ENCODE measurements at places on chromosomes 16 and 17.
A peak's percentile ranks its signal among the peaks of the same experiment; 100 is the strongest.

DNA sequence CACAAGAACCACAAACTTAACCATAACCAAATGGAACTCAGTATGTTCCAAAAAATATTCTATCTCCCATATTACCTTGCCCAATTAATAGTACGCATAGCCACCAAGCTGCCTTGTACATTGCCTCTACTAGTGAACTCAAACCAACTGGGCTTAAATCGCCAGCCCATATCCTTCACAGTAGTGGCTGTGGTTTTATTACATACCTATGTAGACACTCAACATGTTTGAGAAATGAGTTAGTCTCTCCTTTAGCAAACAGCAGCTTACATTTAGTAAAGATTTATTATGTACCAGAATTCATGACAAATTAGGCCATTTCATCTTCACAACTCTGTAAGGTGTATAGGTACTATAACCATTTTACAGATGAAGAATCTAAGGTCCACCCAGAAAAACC, 41.4 kb downstream of the GRB2 start:
- DNase-seq: no peak

DNA sequence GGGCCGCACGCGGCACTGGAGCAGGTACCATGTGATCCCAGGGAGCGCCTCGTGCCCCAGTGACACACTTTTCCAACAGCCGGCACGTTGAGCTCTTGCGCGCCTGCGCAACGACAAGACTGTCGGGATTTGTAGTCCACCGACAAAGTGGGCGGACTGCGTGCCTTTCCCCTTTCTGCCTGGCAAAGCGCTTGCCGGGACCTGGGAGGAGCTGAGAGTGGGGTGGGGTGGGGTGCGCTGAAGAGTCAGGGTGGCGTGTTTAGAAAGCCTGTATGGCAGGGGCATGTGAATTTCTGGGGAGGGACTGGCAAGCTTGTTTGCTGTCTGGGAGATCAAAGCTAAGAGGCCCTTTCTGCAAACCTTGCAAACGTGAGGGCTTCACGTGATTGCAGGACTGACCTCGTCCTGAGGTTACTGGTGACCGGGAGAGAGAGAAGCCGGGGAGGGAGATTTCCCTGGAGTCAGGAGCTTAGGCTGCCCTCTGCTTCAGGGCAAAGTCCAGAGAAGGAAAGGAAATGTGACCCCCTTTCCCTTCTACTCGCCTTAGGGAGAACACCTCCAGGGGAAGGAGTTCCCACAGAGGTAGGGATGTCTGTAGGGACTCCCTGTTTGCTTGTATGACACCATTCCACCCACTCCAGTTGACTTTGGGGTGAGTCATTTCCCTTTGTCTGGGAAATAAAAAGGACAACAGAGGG, 429 bp upstream of the NR1D1 start:
- DNase-seq: peak; percentile 99

GRCh38 chr16:21702276-21702675, 38.5 kb downstream of the OTOA start:
- no peak for DNase-seq

DNA sequence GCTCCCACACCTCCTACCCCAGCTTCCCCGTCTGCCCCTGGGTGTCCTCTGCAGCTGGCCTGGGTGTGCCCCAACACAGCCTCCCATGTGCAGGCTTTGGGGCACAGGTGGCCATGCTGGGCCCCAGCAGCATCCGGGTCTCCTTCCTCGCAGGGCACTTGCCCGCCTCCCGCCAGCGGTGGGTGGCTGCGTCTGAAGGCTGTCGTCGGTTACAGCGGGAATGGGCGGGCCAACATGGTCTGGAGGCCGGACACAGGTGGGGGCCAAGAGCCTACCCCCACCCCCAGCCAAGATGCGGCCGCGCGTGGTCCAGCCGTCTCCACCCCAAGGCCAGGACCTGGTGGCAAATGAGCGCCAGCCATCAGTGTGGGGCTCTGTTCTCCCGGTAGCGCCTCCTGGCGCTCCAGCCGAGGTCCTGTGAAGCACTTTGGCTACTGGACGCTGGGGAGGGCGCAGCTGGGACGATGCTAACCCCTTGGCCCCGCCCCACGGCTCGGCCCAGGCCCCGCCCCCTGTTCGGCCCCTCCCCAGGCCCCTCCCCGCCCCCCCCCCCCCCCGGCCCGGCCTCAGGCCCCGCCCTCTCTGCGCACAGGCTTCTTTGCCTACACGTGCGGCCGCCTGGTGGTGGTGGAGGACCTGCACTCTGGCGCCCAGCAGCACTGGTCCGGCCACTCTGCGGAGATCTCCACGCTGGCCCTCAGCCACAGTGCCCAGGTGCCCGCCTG, 7.3 kb upstream of the RHOT2 start:
- peak; percentile 89 for DNase-seq

DNA sequence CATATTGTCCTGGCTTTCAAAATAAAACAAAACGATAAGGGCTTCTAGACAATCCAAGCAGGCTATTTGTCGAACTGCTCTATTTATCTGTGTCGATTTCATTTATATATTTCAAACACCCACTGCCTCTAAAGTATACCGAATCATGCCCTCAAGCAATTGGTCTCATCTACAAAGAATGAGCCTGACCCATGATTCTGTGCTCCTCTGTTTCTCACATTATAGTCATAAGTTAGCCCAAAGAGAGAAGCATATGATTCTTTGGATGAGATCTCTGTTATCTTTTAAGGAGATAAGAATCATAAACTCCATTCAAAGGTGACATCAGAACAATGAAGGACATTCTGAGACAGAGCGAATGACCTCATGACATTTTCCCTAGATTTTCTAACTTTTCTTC, 191.1 kb downstream of the MAP2K6 start:
- DNase-seq: no peak

- no peak for DNase-seq
Observed at GRCh38 chr16:1794221-1794871, 841 bp upstream of the IGFALS start.

DNA sequence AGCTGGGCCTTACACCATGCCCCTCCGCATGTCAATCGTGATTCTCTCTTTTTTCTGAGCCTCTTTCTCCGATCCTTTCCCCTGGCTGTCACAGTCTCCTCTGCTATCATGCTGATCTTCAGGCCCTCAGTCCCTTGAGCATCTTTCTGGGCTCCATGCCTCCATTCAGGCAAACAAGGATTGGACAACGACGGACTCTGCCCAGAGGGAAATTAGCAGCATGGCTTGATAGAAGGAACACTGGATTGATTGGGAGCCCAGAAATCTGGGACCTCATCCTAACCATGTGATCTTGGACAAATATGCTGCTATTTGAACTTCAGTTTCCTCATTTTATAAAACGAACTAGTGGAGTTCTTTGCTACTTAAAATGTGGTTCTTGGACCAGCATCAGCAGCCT, 19.6 kb upstream of the PHF12 start:
- DNase-seq: peak; percentile 47

DNA sequence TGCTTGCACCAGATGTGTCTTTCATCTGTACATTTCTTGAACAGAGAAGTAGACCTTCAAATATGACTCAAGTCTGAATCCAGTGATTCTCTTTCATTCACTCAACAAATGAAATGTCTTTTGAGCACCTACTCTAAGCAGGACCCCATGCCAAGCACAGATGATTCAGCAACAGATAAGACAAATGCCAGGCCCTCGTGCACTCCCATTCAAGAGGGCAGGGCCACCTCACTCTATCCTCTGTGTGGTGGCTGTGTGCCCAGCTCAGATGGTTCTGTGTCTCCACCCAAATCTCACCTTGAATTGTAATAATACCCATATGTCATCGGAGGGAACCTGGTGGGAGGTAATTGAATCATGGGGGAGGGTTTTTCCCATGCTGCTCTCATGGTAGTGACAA, 74.1 kb upstream of the NKD1 start:
- no peak for DNase-seq

DNA sequence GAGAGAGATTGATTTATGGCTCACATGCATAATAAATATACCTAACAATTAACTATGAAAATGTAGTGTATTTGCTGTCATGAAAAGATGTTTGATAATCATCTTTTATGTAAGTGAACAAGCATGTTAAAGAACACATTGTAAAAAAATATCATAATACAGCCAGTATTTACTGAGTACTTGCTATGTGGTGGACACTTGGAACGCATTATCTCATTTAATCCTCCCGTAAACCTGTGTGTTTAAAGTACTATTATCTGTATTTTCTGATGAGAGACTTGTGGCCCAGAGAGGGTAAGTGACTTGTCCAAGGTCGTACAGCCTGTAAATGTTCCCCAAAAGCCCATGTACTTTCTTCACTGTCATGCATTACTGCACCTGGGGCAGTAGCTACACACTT, 70.7 kb downstream of the PRKCA start:
- DNase-seq: no peak

GRCh38 chr17:47726796-47727703, 6.0 kb upstream of the TBX21 start:
- DNase-seq: no peak

DNA sequence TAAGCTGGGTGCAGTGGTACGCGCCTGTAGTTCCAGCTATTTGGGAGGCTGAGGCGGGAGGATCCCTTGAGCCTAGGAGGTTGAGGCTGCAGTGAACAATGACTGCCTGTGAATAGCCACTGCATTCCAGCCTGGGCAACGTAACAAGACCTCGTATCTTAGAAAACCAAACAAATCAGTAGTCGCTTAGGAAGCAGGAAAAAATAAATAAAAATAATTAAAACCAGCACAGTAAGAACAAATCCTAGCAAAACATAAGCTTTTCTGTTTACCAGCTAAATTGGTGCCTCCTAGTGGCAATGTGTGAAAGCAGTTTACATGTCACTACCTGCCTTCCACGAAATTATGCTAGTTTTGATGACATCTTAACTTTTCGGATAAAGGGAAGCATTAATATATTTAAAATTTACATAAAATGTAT, 1.3 kb downstream of the ARMC5 start:
- no peak for DNase-seq

DNA sequence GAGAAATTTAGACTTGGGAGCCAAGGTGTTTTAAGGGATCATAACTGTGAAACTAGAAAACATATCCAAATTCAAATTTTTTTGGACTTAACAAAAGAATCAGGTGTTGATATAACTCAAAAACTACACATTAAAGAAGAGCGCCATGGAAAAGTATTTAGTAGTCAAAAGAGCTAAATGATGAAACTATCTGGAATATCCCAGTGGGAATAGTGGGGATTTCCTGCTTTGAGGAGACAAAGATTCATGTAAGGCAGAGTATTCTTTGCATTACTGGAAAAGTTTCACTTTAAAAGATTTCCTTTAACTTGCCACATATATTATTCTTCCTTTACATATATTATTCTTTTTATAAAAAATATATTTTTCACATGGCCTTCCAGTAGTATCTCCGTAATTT, 40.3 kb upstream of the VPS4A start:
- DNase-seq: no peak

- DNase-seq: no peak
Observed at GRCh38 chr17:732902-733720, 715 bp downstream of the TLCD3A start.

GRCh38 chr17:75617675-75618074, 15.6 kb upstream of the SMIM5 start:
- no peak for DNase-seq

DNA sequence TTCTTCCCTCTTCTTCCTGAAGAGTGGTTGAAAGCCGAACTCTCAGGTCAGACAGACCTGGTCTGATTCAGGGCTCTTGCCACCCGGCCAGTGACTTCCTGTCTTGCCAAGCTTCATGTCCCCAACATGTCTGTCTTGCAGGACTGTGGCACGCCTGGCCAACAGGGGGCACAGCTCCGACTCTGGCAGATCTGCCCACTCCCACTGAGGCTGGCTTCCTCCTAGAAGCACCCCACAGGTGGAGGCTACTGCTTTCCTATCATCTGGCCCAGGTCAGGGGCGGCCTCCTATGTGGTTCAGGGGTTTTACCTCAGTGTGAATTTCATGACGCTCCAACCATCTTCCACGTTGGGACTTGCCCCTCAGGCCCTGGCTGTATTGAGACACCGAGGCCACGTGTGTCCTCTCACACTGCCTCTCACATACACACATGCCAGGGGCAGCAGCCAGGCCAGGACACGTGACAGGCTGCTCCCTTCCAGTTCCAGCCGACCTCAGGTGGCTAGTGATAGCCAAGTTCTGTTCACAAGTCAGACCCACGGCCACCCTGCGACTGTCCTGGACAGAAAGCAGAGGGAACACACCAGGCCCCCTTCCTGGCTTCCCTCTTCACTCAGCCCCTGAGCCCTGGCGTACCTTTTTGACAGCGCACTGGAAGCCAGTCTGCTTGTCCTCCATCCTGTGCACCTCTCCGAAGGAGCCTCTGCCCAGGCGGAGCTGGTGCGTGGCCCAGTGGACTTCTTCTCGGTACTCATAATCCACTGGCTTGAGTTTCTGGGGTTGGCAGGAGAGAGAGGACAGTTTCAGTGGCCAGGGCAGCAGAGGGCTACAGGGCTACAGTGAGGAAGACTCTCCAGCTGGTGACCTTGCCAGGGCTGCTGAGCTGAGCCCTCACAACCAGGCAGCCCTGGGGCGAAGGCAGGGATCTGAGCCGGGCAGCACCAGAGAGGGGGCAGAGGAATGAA, 22.6 kb upstream of the SPATA32 start:
- DNase-seq: no peak

GRCh38 chr16:83602761-83603722, 204.7 kb upstream of the HSBP1 start:
- no peak for DNase-seq

DNA sequence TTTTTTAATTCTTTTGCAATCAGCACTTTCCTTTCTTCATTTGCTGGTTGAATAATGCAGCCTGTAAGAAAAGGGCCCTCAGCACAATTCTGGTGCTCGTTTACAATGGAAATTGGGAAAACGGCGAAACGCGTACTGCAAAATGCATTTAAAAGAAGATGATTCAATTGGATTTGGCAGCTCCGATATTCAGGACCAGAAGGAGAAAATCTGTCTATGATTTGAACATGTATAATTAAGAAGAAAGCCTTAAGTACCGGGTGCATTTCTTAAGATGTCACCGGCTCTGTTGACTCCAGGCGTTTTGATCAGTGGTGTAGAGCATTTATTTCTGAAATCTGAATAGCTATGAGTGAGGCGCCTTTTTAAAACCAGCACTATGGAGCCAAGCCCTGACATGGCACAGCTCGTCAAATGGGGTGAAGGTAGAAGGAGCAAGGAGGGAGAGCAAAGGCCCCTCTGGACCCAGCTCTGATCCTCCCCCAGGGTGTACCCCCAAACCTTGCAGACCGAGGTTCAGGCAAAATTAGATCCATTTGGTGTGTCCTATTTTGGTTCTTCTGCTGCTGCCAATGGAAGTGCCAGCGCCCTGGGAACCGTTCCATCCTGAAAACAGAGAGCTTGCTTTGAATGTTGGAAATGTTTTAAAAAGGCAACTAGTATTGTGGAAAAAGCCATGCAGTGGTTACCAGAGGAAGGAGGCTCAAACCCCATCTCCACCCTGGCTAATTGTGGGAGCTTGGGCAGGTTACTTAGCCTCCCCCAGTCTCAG, 161.4 kb upstream of the RPL38 start:
- no peak for DNase-seq
